ENCODE measurements at places on chromosomes 11 and 22.

DNA sequence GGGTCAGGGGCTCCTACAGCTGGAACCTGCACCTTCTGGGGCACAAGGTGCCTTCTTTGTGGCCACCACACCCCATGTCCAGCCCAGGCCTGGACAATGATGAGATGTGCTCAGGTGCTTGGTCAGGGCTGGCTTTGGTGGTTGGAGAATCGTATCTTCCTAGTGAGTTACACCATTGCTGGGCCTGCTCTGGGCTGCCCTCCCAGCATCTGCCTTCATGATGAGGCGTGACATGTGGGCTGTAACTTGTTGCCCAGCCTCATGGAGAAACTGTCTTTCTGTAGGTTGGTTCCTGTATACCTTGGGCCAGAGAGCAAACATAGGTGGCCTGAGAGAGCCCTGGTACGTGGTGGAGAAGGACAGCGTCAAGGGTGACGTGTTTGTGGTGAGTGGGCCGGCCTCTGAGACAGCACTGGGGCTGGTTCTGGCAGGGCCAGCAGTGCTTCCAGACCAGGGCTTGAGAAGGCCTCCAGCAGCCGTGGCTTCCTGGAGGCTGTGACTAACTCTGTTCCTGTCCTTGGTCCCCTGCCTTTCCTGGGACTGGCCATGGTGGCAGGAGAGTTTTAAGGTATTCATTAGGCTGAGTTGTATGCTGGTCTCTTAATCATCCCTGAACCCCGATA, 18.1 kb downstream of the TRMU start:
- DNase-seq = no peak

GRCh38 chr22:47112994-47113852, 350.8 kb downstream of the TBC1D22A start:
- no peak for DNase-seq

DNA sequence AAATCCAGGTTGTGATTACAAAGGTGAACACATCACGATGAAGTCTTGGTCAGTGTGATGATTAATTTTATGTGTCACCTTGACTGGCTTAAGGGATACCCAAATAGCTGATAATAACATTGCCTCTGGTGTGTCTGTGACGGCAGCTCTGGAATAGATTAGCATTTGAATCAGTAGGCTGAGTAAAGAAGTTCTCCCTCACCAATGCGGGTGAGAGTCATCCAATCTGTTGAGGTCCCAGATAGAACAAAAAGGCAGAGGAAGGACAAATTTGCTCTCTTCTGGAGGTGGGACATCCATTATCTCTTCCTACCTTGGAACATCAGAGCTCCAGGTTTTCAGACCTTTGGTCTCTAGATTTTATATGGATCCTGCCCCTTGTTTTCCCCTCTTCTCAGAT, 856.2 kb upstream of the CCDC90B start:
- no peak for DNase-seq

DNA sequence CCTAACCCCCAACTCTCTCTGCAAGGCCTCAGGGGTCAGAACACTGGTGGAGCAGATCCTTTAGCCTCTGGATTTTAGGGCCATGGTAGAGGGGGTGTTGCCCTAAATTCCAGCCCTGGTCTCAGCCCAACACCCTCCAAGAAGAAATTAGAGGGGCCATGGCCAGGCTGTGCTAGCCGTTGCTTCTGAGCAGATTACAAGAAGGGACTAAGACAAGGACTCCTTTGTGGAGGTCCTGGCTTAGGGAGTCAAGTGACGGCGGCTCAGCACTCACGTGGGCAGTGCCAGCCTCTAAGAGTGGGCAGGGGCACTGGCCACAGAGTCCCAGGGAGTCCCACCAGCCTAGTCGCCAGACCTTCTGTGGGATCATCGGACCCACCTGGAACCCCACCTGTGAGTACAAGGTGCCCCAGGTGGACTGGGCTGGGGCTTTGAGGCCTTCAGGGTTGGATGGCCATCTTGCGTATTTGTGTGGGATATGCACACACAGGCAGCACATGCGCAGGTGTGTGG, at the start of gene BEST1:
TSS of gene BEST1 (plus strand) at position 317 of the 513 bp plus-strand sequence. CDS start 1,456 bp downstream, outside the sequence.
- no peak for DNase-seq

- no peak for DNase-seq
These were observed 843.0 kb downstream of the TBC1D22A start for GRCh38 chr22:47605441-47605840.

DNA sequence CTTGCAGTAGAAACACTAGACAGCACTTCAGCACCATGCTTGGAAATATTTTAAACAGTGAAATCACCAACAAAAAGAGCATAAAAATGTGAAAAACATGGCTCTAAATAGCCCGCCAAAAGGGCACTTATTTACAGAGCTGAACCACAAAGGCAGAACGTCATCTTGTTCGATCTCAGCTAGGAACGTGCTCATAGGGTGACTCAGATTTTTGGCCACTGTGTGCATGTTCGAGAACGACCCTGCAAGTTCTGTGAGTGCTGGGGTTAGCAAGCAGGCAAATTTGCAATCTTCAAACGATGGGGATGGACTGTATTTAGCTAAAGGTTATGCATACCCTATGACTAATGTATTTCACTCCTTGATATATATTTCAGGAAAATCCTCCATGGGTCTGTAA, 30.6 kb downstream of the OR2AT4 start:
- DNase-seq = no peak

DNA sequence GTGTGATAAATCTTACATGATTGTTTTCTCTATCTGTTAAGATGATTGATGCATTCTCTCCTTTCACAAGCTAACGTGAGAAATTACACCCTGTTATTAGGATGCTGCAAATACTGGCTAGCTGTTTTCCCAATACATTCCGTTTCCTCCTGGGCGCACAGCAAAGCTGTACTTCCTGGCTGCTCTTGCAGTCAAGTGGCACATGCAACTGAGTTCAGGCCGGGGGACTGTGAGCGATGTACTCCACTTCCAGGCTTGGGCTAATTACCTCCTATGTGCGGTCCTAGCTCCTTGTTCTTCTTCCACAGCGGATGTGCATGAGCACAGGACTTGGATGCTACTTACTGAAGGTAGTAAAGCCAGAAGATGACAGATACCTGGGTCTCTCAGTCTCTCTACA, 234.9 kb upstream of the SESN3 start:
- no peak for DNase-seq

GRCh38 chr22:23888615-23889401, 5.4 kb upstream of the MIF start:
- DNase-seq = no peak

- DNase-seq = no peak
These were observed 24.2 kb downstream of the FLI1 start for GRCh38 chr11:128718064-128718463.

GRCh38 chr22:31248965-31249958, 37.2 kb downstream of the LIMK2 start:
- no peak for DNase-seq

GRCh38 chr11:102647430-102647829, 22.3 kb upstream of the MMP20 start:
- no peak for DNase-seq

GRCh38 chr22:20261848-20262581, 6.1 kb downstream of the RTN4R start:
- no peak for DNase-seq

DNA sequence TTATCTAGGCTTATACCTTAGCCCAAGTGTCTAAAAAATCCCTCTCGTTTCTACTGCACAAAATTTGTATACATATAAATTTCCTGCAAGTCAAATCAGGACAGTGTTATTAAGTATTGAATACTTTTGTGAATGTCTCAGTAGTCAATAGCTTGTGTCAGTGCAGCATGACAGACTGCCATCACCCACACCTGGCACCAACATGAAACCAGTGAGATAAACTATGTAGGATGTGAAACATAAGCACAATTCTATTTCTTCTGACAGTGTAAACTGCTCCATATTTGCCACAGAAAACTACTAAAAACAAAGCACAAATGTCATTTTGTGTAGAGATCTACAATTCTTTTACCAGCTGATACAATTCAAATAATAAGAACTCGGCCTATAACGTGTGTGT, 542.1 kb upstream of the LUZP2 start:
- no peak for DNase-seq

DNA sequence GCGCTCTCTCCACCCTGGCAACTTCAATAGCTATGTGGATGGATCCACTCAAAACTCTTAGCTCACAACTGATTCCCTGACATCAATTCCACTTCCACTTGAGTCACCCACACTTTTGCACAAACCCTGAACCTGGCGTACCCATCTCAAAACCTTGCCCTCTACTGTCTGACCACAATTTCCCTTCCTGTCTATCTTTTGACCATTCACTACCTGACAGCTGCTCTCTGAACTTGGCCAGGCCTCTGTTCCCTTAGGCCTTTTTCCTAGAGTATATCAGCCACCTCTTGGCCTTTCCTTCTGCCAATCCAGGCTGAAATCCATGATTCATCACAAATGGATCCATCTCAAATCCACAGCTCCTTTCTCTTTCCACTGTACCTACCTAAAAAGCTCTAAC, 106.0 kb downstream of the RPL27A start:
- no peak for DNase-seq

DNA sequence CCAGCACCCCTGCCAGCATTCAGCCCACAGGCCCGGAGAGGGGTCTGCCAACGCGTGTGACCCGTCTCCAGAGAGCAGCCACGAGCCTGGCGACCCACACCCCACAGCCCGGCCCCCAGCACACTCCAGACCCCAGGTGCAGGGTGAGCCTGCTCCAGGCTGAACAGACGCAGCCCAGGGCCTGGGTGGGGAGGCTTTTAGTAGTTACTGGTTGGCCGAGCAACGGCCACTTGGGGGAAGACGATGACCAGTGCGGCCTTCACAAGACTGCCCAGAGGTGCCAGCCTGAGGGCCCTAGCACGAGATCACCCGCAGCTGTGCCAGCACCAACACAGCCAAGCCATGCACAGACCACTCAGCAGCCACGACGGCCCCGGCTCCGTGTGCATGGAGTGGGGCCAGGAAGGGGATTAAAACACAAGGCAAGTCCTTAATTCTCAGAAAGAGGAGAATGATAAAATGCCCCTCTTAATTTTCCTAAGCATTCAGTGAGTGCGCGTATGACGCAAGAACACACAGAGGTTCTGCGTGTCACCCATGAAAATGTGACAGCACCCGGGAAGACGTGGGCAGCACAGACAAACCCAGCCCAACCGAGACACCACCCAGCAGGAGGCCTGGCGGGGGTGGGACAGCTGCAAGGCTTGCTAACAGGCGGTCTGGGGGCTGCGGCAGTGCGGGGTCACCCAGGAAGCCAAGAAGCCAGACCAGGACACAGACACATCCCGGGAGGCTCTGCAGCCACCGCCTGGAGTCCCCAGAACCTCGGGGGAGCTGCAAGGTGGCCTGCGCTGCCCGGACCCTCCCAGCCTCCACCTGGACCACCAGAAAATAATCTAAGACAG, 47.6 kb downstream of the BRD1 start:
- no peak for DNase-seq

GRCh38 chr11:64092761-64093136, 57.0 kb downstream of the FLRT1 start:
- DNase-seq = no peak

GRCh38 chr11:112037527-112037926, 12.3 kb downstream of the DLAT start:
- no peak for DNase-seq

DNA sequence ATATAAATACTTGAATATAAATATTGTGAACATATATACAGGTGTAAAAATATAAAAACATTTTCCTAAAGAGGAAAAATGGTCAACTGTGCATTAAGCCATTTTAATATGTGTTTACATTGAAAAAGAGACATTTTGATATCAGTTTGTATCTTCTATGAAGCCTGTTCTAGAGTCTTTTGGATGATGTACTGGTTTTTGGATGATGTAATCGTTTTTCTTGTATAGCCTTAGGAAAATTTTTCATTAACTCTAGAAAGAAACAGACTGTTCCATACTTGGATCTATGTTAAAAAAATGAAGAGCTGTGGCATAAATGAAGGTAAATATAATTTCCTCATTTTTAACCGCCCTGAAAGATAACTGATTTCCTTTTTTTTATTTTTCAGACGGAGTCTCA, 39.6 kb upstream of the RDX start:
- no peak for DNase-seq

GRCh38 chr11:132909021-132909606, 623.2 kb downstream of the OPCML start:
- DNase-seq = no peak

DNA sequence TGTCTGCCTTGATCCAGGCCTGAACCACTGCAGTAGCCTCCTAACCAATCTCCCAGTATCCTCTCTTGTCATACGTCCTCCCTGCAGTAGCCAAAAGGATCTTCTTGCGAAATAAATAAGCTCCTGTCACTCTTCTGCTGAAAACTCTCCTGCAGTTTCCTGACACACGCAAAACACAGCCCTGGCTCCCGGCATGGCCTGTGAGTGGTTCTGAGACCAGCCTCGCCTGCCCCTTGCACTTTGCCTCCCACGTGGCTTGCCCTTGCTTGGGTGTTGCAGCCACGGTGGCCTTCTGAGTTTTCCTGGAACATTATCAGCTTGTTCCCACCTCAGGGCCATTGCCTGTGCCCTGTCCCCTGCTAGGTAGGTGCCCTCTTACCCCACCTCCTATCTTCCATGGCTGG, 7.2 kb downstream of the ZC3H7B start:
- no peak for DNase-seq

DNA sequence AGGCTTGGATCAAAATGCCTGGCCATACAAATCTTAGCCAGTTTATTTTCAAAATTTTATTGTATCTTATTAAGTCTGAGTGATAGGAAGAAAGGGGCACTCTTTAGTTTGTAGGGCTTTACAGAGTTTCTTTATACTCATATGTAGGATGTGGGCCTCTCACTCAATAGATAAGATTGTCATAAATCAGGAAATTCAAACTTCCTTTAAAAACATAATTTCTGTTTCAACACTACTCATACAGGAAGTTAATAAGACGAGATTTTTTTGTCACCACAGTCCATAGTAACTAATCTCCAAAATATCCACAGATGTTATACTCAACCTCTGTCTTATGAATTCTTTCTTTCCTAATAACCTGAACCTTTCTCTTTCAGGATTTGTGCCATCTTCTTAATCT, 13.3 kb upstream of the OR56B4 start:
- DNase-seq = no peak

DNA sequence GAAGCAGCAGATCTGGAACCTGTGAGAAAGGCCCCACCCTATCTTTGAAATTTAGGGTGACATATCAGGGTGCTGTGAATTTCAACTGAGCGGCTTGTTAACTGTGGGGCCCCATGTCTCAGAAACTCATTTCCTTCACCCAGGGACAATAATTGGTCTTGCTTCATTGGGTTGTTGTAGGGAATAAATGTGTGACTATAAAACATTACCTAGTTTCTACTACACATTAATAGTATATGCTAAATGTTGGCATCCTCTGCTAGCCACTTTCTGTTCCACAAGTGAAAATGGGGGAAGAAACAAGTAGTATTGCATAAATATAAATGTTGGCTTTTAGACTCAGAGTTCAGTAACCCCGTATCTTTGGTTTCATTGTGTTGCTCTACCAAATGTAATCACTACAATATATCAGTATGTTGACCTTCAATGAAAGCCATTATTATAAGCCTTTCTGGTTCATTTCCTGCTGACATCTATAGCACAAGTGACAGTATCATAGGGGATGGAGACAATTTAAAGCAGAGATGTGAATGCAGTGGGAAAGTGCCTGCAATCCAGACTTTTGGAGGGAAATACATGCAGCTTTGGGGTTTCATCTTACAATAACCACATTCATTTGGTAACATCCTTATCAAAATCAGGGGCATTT, 905.5 kb upstream of the RAG2 start:
- no peak for DNase-seq
